Uterine smooth muscle cell (primary cell): ENCODE measurements at places on chromosomes 6 and 20. TPM values are rescaled to one million over a fixed set of nuclear protein-coding genes. Genes with fewer than 3 reads are reported as not detected.

MOCS1 gene
- total RNA-seq, result 9.8 and 11.9 TPM in 2 replicates

RSPO3 gene
- 2.6 and 3.7 TPM in 2 replicates for total RNA-seq

DEFB132 gene
- not detected in 2 replicates for total RNA-seq

RAB44 gene
- under 0.01 TPM in 1 of 2 replicates, not detected in the other for total RNA-seq

SMLR1 gene
- total RNA-seq, result not detected in 2 replicates

DBNDD2 gene
- 3.4 and 9.6 TPM in 2 replicates for total RNA-seq

SEMG1 gene
- not detected in 2 replicates for total RNA-seq

NEDD9 gene
- total RNA-seq, result 0.33 and 1.2 TPM in 2 replicates

DNAH8 gene
- under 0.01 and 0.12 TPM in 2 replicates for total RNA-seq

PROCR gene
- total RNA-seq, result 67.1 and 101 TPM in 2 replicates

ASCC3 gene
- total RNA-seq, result 87.4 and 96.7 TPM in 2 replicates

TREML1 gene
- total RNA-seq, result not detected in 2 replicates

MYLK4 gene
- 0.22 and 0.25 TPM in 2 replicates for total RNA-seq

PGC gene
- total RNA-seq, result not detected in 2 replicates

DDO gene
- 2.9 and 3.0 TPM in 2 replicates for total RNA-seq
